ENCODE measurements at places on chromosomes 13 and 19. TPM values are rescaled to one million over a fixed set of nuclear protein-coding genes. Genes with fewer than 3 reads are reported as not detected.

Gene SPTBN4
- polyA plus RNA-seq, result 4.6 TPM

Gene ZNF816
- polyA plus RNA-seq, result 8.6 TPM

DNA sequence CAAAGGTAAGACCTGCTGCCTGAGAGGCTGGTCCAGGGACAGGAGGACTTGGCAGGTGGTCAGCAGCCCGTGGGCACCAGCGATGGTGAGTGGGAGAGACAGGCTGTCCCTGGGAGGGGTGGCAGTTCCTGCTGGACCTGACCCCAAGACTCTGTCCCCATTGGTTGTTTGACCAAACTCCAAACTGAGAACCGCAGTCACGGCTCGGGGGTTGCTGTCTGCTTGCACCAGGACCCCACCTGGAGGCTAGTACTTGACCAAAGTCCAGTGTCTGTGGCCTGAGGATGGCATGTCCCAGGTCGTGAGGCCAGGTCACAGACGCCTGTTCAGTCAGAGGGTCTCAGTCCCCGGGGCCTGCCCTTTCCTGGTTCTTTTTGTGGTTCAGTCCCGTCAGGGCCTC lies 9.9 kb upstream of the ZNF14 start:
- no peak for DNase-seq

GRCh38 chr19:38893341-38893771 lies 6.1 kb downstream of the SIRT2 start:
- no peak for DNase-seq

GRCh38 chr13:108919036-108919907 lies 289.9 kb downstream of the MYO16 start:
- no peak for DNase-seq

DNA sequence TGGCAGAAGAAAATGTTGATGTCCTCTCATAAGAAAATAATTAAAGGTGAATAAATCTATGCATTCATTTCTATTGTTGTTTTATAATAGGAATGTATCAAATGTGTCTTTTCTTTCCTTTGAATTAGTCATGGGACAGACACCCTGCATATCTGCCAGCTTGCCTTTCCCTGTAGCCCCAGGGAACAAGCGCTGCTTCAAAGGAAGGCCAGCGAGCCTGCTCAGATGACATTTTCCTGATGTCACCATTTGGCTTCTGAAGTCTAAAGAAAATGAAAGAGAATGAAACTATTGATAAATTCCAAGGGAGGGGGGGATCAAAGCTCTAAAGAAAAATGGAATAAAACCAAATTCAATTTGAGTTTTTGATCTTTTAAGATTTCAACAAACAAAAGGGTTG lies 574.8 kb downstream of the IRS2 start:
- no peak for DNase-seq

GRCh38 chr13:53189162-53189561 lies 160.5 kb downstream of the OLFM4 start:
- DNase-seq, result no peak

GRCh38 chr13:110799246-110800236 lies 86.0 kb downstream of the ING1 start:
- DNase-seq, result no peak
